ENCODE measurements at places on chromosomes 13 and 19.

DNA sequence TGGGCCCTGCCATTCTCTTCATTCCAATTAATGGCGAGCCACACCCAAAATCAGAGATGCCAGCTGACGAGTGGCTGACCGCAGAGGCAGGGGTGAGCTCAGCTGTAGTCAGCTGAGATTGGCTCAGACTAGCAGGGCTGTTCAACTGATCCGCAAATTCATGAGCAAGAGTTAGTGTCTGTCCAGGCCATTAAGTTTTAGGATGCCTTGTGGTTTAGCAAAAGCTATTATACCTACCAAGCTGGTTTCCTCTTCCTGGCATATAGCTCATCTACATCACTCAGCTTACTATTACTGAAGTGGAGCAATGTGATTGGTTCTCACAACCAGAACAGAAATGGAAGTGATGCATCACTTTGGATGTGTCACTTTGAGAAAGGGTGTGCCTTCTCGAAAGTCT lies 148.7 kb downstream of the NALCN start:
- no peak for DNase-seq

DNA sequence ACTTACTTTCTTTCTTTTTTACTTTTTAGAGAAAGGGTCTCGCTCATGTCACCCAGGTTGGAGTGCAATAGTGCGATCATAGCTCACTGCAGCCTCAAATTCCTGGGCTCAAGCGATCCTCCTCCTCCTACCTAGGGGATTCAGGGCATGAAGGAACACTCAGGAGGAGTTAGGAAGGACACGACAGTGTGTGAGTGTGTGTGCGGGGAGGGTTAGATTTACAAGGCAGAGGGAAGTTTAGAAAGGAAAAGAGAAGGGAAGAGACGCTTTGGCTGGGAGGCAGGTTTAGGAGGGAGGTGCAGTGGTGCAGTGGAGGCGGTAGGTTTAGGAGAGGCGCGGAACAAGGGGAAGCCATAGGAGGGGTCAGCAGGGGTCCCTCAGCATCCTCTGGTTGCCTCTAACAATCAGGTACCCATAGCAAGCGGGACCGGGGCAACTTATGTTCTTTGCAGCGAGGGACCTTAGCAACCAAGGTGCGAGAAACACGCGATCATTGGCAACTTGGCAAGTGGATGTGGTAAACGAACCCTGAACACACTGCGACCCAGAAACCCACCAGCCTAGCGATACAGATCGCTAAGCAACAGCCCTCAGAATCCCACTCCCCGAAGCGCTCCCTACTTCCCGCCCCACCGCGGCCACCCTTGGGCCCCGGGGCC lies 501 bp downstream of the SIRT2 start:
- peak; percentile 20 for DNase-seq

GRCh38 chr19:2668175-2668763 lies 34.2 kb downstream of the GNG7 start:
- DNase-seq = no peak

DNA sequence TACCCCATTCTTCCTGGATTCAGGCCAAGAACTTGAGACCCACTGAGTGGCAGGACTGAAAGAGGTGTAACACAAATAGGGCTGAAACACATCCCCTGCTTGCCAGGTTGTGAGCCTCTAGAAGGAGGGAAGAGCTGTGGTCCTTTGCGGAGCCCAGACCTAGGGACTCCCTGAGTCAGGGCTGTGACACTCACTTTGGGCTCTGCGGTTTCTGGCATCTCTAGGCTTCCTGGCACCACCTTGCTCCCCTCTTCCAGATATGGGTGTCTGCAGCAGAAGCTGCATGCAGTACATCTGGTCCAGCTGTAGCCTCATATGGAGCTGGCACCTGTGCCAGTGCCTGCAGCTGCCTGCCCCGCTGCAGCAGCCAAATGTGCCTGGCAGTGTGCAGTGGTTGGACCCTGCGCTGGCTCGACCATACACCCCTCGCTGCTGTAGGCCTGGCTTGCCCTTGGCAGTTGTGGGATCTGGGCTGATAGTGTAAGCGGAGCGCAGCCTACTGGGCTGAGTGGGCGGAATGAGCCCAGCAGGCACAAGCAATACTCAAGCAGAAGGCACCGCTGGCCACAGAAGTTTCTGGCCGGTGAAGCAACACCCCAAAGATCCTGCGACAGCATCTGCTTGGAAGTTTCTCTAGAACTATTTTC lies 290.4 kb downstream of the SLITRK6 start:
- DNase-seq = no peak

- DNase-seq = no peak
Measured at GRCh38 chr13:51944428-51944827, 66.8 kb downstream of the ATP7B start.

DNA sequence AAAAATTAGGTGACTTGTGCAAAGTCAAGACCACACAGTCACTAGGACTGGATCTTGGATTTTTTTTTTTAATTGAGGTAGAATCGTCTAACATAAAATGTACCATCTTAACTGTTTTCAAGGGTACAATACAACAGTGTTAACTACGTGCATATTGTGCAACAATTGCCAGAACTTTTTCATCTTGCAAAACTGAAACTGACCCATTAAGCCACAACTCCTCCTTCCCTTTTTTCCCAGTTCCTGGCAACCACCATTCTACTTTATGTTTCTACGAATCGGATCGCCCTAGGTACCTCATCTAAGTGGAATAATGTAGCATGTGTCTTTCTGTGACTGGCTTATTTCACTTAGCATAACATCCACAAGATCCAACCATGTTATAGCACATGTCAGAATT lies 37.5 kb upstream of the POMP start:
- DNase-seq = peak; percentile 43

GRCh38 chr19:54952591-54953344 lies 5.4 kb upstream of the NLRP7 start:
- no peak for DNase-seq

DNA sequence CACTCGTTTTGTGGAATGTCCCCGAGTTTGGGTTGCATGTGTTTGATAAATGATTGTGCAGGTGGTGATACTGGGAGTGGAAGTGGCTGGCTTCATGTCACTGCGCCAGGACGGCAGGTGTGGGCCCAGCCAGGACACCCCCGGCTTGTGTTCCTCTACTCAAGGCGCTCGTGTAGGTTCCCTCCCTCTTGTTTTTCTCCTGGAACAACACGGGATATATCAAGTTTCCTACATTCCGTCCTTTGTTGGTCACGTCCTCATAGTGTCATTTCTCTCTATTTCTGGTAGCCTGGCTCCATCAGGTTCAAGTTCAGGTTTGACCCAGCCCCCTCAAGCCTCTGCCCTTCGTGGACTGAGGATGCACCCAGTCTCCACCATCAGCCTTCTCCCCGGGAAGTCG lies 16.3 kb downstream of the IL17D start:
- DNase-seq = no peak

DNA sequence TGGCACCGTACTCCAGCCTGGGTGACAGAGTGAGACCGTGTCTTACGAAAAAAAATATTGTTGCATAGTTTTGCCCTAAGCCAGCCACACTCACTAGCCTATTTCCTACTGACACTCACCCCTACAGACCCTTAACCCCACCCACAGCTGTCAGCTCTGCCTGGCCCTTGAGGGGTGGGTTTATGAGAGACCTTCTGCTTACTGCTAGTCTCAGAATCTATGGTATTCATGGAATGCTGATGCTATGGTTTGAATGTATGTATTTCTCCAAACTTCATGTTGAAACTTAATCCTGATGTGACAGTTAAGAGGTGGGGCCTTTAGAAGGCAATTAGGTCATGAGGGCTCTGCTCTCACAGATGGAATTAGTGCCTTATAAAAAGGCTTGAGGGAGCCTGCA lies 79.2 kb upstream of the LRCH1 start:
- DNase-seq = no peak

- no peak for DNase-seq
Measured at GRCh38 chr19:7900401-7900870, 3.2 kb upstream of the MAP2K7 start.

DNA sequence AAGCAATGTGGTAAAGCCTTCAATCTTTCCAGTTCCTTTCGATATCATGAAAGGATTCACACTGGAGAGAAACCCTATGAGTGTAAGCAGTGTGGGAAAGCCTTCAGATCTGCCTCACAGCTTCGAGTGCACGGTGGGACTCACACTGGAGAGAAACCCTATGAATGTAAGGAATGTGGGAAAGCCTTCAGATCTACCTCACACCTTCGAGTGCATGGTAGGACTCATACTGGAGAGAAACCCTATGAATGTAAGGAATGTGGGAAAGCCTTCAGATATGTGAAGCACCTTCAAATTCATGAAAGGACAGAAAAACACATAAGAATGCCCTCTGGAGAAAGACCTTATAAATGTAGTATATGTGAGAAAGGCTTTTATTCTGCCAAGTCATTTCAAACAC lies 15.6 kb upstream of the ZNF763 start:
- peak; percentile 41 for DNase-seq

DNA sequence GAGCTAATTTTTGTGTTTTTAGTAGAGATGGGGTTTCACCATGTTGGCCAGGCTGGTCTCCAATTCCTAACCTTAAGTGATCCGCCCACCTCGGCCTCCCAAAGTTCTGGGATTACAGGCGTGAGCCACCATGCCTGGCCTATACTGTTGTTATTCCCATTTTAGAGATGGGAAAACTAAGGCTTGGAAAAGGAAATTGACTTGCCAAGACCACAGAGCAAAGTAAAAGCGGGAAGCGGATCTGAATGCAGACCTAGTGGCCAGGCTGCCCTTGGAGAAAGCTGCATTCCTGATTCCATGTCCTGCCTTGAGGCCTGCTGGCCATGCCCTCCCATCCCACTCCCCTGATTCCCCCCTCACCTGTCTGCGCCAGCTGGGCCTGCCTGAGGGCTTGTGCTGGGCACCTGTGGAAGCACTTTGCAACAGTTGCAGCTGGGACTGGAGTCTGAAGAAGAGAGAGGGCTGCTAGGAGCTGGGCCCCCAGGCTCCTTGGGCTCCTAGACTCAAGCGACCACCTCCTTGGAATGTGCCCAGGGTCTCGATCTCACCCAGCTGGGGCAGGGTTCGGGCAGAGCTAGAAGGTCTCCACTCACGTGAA lies 5.7 kb downstream of the PALM3 start:
- no peak for DNase-seq

GRCh38 chr19:13865571-13866462 lies 11.1 kb upstream of the NANOS3 start:
- no peak for DNase-seq

DNA sequence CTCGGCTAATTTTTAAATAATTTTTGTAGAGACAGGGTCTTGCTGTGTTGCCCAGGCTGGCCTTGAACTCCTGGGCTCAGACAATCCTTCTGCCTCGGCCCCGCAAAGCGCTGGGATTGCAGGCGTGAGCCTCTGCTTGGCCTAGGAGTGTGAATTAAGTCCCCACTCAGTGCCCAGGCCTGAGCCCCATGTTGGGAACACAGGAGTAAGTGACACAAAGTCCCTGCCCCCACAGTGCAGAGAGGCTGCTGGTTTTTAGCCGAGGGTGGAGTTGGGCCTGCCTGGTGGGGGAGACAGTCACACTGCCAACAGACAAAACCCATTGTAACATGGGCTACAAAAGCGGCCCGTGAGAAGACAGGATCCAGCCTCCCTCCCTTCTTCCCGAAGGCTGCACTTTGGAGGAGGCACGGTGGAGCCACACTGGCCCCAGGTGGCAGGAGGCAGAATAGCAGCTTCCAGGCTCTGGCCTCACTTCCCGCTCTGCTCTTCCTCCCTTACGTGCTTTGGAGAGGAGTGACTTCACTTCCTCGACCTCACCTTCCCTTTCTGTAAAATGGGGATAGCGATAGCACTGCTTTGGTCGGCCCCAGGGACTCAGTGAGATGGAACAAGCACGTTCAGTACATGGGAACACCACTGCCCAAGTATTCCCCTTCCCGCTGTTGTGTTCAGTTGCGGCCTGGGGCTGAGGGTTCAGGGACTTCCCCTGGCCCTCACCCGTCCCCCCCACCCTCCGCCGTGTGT lies 15.2 kb upstream of the EHD2 start:
- peak; percentile 75 for DNase-seq

DNA sequence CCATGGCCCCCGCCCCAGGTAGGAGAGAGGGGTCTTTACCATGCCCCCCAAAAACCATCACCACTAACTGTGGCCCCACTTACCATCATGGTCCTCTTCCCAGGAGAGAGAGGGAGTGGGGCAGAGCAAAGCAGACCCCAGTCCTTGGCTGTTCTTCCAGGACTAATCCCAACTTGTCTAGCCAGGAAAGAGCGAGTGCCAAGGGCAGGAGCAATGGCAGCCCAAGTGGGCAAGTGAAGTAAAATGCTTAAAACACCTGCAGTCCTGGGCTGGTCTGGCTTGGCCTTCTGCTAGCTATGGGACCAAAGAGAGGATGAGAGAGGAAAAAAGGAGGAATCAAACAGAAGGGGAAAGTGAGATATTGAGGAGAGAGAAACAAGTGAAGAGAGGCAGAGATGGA lies 17.9 kb downstream of the ZSWIM4 start:
- no peak for DNase-seq

DNA sequence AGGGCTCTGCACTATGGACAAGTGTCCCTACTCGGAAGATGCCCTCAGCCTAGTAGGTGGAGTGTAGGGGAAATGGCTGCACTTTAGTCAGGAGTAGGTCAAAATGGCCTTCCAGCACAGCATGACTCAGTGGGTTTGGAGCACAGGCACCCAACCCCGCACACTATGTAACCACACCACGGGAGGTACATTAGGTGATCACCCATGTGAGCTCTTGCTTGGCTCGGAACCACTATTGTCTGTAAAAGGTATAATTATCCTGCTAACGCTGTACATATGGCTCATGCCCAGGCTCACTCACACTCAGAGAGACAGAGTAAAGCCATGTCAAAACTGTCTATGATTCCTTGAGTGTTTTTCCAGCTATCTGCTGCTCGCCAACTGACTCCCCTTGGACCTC lies 156.9 kb upstream of the DACH1 start:
- DNase-seq = no peak

GRCh38 chr19:33368074-33368864 lies 5.2 kb upstream of the CEBPG start:
- DNase-seq = peak; percentile 64

- DNase-seq = no peak
Measured at GRCh38 chr19:661427-662196, 1.4 kb downstream of the RNF126 start.
